ENCODE measurements at places on chromosomes 1 and 21.

DNA sequence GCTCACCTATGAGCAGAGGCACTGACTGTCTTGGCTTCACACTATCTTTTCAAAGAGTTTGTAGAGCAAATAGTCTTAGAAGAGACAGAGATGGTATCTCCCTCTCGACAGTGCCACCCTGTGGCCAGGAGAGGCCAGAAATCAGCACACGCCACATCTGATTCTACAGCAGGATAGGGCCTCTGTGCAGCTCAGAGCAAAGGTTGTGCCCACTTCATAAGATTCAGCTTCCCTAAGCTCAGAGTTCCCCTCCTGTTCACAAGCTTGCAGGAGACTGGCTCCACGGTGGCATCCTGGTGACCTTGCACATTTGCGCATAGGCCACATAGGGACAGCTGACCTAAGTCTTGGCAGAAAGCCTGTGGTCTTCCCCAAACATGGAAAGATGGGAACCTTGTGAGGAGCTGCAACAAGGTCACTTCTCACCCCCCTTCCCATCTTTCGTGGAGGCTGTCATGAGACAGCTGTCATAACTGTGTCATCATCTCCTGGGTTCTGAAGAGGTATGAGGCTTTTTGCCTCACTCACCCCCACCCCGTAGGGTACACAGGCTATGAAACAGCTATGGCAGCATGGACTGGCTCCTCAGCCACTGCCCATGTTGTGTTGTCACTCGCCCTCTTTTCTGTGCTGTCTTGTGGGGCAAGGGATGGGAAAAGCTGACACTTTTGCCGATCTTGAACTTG lies 3.0 kb downstream of the ITLN2 start:
- DNase-seq, result no peak

DNA sequence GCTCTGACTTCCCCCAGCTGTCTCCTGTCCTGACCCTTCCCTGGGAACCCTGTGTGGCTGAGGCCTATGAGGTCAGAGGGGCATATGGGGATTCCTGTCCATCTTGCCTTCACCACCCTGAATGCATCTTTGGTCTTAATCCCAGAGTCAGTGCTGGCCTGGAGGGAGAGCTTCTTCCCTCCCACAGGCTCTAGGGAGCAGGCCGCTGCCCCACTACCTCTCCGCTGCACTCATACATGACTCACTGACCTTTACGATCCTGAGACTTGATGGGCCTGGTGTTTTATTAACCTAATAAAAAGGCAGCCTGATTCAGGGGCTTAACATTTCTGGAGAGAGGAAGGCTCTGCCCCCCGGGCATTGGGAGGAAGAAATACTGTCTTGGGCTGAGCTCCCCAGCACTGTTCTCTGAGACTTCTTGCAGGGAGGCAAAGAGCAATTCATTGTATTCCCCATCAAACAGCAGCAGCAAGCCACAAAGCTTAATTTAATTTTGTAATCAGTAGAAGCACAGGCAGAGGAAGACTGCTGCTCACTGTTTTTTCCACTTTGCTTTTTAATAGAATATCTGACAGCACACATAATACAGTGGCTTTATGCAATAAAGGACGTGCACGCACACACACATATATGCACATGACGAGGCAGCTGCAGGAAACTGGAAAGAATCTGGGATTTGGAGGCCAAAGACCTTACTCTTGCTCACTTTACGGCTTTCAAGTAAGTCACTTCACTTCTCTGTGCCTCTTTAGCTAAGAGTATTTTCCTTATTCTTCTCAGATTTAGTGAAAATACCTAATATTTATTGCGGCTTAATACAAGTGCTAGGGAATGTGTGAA lies 89.2 kb upstream of the GRIK3 start:
- no peak for DNase-seq

GRCh38 chr1:196545222-196545621 lies 63.0 kb downstream of the KCNT2 start:
- DNase-seq, result no peak

DNA sequence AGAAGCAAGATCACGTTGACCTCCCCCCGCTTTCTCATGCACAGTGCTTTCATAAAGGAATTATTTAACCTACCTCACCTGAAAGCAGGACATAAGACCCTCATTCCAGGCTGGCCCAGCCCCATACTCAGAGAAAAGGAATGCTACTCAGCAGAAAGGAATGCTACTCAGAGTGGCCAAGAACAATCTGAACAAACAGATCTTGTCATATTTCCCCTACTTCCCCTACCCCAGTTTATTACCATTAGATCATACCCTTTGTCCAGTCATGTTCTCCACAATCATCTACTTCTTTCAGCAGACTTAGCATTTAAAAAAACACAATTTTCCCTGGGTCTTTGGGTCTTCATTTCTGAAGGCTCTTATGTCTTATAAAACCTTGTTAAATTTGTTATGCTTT lies 89.8 kb downstream of the SLC16A1 start:
- DNase-seq, result no peak

DNA sequence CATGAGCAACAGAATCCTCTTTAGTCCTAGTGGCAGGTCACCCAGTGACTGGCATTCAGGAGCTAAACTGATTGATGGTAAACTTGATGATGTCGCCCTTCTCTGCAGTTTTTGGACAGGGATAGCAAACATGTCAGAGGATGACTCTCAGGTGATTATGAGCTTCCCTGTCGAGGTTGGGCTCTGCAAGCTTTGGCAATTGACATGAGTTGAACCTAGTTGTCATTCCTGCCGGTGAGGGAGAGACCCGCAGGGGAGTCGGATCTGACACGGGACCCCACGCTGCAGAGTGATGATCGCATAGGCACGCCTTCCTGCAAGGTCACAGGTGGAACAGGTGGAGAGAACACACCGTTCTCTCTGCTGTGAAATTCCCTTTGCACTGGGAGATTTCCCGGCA lies 438.0 kb upstream of the VAMP3 start:
- no peak for DNase-seq

DNA sequence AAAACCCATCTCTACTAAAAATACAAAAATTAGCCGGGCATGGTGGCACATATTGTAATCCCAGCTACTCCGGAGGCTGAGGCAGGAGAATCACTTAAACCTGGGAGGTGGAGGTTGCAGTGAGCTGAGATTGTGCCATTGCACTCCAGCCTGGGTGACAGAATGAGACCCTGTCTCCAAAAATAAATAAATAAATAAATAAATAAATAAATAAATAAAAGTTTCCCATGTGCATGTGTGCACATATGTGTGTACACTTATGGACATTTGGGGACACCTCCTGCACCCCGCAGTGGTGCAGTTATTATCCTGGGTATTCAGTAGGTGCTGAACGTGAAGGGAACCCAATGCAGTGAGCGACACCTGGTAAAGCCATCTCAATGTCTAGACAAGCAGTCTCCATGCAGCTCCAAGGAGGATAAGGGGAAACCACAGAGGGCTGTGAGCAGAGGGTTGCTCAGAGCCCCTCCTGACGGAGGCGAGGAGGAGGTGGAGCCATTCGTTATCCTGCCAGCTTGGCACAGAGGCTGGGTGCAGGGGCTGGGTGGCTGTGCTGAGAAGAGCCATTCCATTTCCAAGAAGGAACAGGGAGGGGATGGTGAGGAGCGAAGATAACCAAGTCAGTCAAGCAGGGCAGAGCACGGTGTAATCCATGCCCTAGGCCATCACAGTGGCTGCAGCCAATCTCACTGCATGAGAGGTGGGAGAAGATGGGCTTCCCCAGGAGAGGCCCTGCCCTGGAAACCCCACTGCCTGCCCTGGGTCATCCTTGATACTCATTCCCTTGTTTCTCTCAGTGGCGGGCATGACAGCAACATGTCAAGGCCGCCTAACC lies 25.6 kb downstream of the UBIAD1 start:
- no peak for DNase-seq

Data from NCI-H524 treated with DMSO at 0.1 percent for 48 hours (cell line).